ENCODE measurements at places on chromosomes 2 and 18. TPM values are rescaled to one million over a fixed set of nuclear protein-coding genes. Genes with fewer than 3 reads are reported as not detected.

Gene LCT
- total RNA-seq = 0.11 TPM

GRCh38 chr2:194545978-194546377 is 1111.0 kb upstream of the SLC39A10 start:
- no peaks in the 10 kb centered on the region for H3K27me3 ChIP-seq
- no peaks in the 10 kb centered on the region for H3K4me1 ChIP-seq
- H3K36me3 ChIP-seq = no peaks in the 10 kb centered on the region
- no peak overlapping the region for H3K27ac ChIP-seq
- DNase-seq = no peak

DNA sequence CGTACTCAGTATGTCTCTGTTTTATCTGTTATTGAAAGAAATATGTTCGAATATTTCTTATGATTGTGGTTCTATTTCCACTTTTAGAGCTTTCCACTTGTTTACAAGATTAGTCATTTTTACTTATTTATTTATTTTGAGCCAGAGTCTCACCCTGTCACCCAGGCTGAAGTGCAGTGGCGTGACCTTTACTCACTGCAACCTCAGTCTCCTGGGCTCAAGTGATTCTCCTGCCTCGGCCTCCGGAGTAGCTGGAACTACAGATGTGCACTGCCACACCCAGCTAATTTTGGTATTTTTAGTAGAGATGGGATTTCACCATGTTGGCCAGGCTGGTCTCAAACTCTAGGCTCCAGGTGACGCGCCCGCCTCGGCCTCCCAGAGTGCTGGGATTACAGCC is 53.3 kb downstream of the HIBCH start:
- no peak for DNase-seq
- H3K4me1 ChIP-seq = no peaks in the 10 kb centered on the region
- H3K27ac ChIP-seq = no peak overlapping the region
- H3K27me3 ChIP-seq = no peaks in the 10 kb centered on the region
- H3K4me3 ChIP-seq = no peak overlapping the region
- peaks cover 8% of the 10 kb centered on the region for H3K36me3 ChIP-seq

Gene REG3G
- not detected for total RNA-seq

DNA sequence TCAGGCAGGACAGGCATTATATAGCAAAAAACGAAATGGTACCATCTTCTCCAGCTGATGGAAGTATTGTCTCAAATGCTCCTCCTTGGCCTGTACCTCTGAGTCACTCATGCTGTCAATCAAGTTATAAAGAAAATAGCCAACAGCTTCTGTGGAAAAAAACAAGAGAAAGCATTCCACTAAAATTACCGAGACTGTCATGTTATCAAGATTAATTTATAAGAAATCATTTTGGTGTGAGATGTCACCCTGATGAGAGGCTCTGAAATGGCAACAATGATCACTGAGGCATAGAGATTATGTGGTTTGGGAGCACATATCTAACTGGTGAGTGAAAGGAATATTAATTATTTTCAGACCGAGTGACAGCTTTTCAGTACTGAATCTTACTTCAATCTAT is 47.4 kb downstream of the LRPPRC start:
- no peaks in the 10 kb centered on the region for H3K27me3 ChIP-seq
- H3K4me3 ChIP-seq = no peak overlapping the region
- no peak for DNase-seq
- H3K4me1 ChIP-seq = no peaks in the 10 kb centered on the region
- no peak overlapping the region for H3K27ac ChIP-seq

DNA sequence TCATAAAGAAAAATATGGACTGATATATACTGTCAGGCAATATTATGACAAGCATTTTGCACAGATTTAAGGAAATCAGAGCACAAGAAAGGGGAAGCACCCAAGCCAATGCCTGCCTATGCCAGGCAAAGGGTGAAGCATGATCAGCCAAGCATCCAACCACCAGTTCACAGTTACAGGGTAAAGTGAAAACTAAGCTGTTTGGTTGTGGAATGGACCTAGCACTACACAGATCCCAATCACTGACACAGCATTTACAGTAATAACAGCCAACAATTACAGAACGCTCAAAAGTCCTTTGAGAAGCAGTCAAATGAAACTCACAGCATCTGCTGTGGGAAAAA is 90.3 kb downstream of the SP3 start:
- H3K36me3 ChIP-seq = no peaks in the 10 kb centered on the region
- no peaks in the 10 kb centered on the region for H3K4me1 ChIP-seq
- DNase-seq = no peak
- no peak overlapping the region for H3K4me3 ChIP-seq
- no peak overlapping the region for H3K27ac ChIP-seq
- no peaks in the 10 kb centered on the region for H3K27me3 ChIP-seq

Gene OR6B2
- not detected for total RNA-seq

DNA sequence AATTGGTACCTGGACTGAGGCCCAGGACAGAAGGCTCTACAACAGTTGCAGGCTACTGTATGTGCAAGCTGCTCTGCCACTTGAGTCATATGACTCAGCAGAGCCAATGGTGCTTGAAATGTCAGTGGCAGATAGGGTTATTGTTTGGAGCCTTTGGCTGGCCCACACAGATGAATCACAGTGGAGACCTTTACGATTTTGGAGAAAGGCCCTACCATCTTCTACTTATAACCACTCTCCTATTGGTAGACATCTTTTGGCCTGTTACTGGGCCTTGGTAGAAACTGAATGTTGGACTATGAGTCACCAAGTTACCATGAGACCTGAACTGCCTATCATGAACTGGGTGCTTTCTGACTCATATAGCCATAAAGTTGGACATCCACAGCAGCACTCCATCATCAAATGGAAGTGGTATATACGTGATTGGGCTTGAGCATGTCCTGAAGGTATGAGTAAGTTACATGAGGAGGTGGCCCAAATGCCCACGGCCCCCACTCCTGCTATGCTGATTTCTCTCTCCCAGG is 88.9 kb upstream of the NRXN1 start:
- H3K4me1 ChIP-seq = no peaks in the 10 kb centered on the region
- H3K36me3 ChIP-seq = no peaks in the 10 kb centered on the region
- DNase-seq = no peak
- H3K27me3 ChIP-seq = no peaks in the 10 kb centered on the region
- no peak overlapping the region for H3K27ac ChIP-seq

- H3K4me1 ChIP-seq = no peaks in the 10 kb centered on the region
- no peaks in the 10 kb centered on the region for H3K36me3 ChIP-seq
- no peak overlapping the region for H3K4me3 ChIP-seq
- H3K27me3 ChIP-seq = peaks cover 75% of the 10 kb centered on the region
These were observed 30.7 kb upstream of the FOXI3 start for GRCh38 chr2:88483200-88483599.

DNA sequence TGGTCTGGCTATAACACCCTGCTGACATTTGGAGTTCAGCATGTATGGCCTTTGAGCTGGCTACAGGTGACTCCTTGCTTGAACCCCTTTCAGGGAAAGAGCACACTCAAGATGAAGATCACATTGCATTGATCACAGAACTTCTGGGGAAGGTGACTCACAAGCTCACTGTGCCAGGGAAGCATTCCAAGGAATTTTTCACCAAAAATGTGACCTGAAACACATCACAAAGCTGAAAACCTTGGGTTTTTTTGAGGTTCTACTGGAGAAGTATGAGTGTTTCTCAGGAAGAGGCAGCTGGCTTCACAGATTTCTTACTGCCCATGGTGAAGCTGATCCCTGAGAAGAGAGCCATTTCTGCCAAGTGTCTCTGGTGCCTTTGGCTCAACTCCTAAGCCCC is 879.0 kb downstream of the CBLN2 start:
- H3K27me3 ChIP-seq = no peaks in the 10 kb centered on the region
- DNase-seq = no peak
- H3K4me1 ChIP-seq = no peaks in the 10 kb centered on the region
- no peak overlapping the region for H3K27ac ChIP-seq
- H3K4me3 ChIP-seq = no peak overlapping the region

DNA sequence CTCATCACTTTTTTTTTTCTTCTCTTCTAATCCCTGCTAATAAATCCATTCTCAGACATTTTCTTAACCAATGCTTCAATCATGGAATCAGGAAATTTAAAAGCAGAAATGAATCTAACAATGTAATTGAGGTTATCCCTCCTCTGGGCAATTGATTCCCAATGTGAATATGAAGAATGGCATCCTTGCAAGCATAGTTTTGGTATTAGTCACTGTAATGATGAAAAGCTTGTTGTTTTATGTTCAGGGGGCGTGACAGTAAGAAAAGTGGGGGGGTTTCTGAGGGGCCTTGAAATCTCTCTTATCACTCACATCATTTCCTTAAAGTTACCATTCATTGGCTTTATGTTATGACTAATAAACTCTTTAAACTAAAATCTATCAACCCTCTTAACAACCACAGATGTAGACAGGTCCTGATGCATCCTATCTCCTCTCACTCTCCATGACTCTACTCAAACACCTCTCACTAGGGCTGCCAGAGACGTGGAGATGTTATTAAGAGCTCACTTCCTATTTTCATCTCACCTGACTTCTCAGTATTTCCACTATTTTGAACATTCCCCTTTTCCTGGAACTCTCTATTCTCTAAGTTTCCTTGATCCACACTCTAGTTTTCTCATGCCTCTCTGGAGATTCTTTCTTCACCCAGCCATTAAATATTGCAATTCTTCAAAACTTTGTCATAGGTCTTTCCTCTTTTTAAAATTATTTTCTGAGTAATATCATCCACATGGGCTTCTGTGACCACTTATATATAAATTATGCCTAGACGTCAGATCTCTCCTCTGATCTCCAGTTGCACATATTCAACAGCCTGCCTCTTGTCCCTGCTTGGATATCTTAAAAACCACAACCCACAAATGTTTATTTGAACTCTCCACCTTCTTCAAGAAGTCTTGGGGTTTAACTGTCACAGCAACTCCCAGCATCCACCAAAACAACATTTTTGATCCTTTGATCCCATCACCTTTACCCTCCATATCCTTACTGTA is 332.9 kb downstream of the CDH2 start:
- no peak for DNase-seq
- H3K27ac ChIP-seq = no peak overlapping the region
- no peak overlapping the region for H3K4me3 ChIP-seq
- no peaks in the 10 kb centered on the region for H3K27me3 ChIP-seq
- no peaks in the 10 kb centered on the region for H3K4me1 ChIP-seq

DNA sequence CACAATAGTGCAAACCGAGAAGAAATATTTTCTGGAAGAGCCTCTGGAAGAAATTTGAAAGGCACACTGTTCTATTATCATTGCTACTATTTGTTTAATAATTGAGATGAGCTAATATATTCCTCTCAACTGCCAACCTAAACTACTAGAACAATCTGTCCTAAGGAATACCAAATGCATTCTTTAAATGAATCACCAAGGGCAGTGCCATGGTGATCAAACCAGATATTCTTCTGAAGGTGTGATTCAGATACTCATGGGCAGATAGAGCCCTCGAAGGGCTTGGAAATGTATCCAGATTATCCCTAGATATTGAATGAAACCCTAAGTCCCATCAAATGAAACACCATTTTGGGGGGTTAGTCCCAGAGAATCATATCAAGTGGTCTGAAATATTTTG is 76.6 kb downstream of the FIGN start:
- no peak overlapping the region for H3K27ac ChIP-seq
- H3K27me3 ChIP-seq = no peaks in the 10 kb centered on the region
- H3K4me1 ChIP-seq = peaks cover 5% of the 10 kb centered on the region
- H3K4me3 ChIP-seq = no peak overlapping the region
- no peak for DNase-seq

Gene GTF2A1L
- total RNA-seq = not detected

Gene ADGRF3
- 0.93 TPM for total RNA-seq

Gene TUBB8B
- not detected for total RNA-seq

DNA sequence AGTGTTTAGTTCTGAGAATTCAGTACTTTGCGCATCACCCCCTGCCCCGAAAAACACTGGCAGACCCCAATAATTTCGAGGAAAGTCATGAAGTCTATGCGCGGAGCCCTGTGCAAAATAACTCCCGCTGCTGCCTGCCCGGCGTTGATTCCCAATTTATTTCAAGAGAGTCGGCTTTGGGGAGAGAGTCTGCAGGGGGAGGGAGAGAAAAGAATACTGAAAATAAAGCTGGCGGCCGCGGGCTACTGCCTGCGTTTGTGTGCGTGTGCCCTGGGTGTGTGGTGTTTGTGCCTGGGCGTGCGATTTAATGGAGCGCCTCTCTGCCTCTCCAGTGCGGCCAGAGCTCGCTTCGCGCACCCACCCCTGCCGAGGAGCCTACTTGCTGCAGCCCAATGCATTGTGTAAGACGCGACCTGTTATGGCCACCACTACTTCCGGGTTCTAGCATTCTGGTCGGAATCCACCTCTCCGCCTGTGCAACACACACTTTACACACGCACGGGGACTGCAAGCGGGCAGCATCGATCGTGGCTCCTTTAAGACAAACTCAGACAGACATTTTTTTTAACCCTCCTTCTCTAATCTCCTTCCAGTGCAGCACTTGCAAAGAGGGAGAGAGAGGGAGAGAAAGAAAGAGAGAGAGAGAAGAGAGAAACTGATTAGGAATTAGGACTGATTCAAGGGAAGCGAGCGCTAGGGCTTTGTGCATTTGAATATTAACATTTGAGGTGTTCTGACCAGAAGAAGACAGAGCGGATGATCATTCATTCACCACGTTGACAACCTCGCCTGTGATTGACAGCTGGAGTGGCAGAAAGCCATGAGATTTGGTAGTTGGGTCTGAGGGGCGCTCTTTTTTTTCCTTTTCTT is at the start of gene MEIS1:
MEIS1 (plus strand) TSS at position 447 of the 870 bp plus-strand sequence. CDS start 732 bp downstream, outside the sequence.
- peak within 1 kb of the TSS; percentile 97 for H3K4me3 ChIP-seq
- H3K27me3 ChIP-seq = peaks cover 47% of the 10 kb centered on the region
- peak; percentile 92 for DNase-seq
- peak within 1 kb of the TSS; percentile 89 for H3K27ac ChIP-seq

DNA sequence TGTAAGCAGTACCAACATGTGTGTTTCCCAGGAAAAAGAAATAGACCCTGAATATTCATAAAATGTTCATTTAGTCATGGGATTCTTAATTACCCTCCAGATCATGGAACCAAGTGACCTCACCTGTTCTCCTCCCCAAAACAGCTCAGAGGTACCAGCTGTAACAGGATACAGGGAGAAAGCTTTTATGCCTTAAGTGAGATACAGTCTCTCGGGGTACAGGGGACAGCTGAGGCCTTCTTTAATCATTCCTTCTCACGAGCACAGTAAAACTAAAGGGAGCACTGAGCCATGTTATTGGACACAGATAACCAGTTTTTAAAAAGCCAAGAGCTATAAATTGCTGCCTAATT is 16.6 kb downstream of the EPHA4 start:
- H3K4me3 ChIP-seq = peak overlapping the region; percentile 16
- H3K4me1 ChIP-seq = peaks cover 30% of the 10 kb centered on the region
- H3K27me3 ChIP-seq = no peaks in the 10 kb centered on the region
- DNase-seq = no peak

DNA sequence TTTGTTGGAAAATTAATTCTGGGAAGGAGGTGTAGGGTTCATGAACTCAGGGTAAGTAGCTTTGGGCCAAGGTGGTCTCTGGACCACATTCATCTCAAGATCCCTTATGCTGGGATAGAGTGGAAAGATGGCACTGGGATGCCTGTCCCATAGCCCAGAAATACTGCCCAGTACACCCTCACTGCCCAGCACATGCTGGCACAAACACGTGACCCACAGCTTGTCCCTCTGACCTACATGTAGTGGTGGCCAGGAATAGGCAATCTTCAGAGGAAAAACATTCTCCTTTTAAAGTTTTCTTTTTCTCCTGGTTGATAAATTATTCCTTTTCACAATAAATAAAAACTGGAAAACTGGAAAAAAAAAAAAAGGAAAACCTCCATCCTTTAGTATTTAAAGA is 135.6 kb upstream of the ACAA2 start:
- H3K4me3 ChIP-seq = no peak overlapping the region
- H3K27me3 ChIP-seq = no peaks in the 10 kb centered on the region
- peaks cover 9% of the 10 kb centered on the region for H3K4me1 ChIP-seq
- H3K36me3 ChIP-seq = no peaks in the 10 kb centered on the region

GRCh38 chr2:8693157-8693821 is 11.4 kb downstream of the ID2 start:
- no peaks in the 10 kb centered on the region for H3K4me1 ChIP-seq
- no peaks in the 10 kb centered on the region for H3K27me3 ChIP-seq
- no peak overlapping the region for H3K4me3 ChIP-seq
- no peaks in the 10 kb centered on the region for H3K36me3 ChIP-seq
- peak; percentile 91 for DNase-seq
